ENCODE measurements at places on chromosomes 1 and 21.

DNA sequence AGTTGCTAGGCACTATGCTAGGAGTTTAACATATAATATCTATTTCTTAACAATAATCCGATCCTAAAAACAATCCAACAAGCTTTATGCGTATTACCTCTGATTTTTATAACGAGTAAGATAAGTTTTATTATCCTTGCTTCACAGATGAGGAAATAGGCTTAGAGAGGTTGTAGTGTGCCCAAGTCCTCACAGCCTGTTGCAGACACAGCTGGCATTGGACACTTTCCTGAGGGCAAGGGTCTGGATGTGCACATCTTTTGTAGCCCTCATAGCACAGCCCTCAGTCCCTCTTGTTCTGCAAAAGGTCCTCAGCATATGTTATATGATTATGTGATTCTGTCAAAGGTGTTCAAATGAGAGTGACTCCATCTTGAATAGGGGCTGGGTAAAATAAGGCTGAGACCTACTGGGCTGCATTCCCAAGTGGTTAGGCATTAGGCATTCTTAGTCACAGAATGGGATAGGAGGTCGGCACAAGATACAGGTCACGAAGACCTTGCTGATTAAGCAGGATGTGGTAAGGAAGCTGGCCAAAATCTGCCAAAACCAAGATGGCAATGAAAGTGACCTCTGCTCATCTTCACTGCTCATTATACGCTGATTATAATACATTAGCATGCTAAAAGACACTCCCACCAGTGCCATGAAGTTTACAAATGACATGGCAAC is 75.7 kb upstream of the F3 start:
- no peak for DNase-seq

DNA sequence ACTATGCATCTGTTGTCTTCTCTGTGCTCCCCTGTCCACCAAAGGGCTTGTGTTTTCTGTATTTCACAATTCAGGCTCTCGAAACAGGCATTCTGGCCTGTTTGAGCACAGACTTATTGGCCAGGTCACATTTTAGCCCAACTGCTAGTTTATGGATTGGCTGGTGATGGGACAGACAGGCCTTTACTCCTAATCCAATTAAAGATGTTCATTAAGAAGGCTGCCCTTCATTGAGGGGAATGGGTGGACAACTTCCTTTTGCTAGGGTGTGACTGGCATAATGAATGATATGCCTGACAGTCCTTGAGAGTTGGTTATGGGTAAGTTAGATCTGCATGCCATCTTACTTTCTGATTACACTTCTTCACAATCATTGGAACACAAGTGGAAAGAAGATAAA is 86.4 kb downstream of the LTN1 start:
- no peak for DNase-seq

- DNase-seq, result no peak
These were observed 37.7 kb upstream of the GPR37L1 start for GRCh38 chr1:202084791-202085681.

DNA sequence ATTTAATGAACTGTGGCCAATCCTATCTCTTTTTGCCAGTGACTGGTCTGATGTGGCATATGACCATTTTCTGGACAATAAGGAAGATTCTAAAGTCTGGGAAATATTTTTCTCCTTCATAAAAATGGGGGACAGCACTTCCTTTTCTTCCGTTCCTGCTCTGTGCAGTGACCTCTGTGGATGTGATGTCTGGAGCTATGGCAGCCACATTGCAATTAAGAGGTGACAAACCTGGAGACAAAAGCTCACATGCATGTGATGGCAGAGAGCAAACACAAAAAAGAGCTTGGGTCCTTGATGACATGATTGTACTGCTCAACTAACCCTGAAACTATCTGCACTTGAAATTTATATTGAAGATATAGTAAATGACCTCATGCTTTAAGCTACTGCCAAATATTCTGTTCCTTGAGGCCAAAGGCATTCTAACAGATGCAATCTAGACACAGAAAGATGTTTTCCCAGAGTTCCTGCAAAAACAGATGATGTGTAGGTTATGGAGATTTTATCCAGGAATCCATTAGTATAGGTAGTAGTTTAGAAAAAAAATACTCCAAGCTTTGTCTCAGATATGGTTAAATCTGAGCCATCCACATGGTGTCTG is 2.2 kb upstream of the MAGI3 start:
- no peak for DNase-seq

GRCh38 chr1:221274373-221274772 is 395.1 kb downstream of the HLX start:
- DNase-seq, result no peak

DNA sequence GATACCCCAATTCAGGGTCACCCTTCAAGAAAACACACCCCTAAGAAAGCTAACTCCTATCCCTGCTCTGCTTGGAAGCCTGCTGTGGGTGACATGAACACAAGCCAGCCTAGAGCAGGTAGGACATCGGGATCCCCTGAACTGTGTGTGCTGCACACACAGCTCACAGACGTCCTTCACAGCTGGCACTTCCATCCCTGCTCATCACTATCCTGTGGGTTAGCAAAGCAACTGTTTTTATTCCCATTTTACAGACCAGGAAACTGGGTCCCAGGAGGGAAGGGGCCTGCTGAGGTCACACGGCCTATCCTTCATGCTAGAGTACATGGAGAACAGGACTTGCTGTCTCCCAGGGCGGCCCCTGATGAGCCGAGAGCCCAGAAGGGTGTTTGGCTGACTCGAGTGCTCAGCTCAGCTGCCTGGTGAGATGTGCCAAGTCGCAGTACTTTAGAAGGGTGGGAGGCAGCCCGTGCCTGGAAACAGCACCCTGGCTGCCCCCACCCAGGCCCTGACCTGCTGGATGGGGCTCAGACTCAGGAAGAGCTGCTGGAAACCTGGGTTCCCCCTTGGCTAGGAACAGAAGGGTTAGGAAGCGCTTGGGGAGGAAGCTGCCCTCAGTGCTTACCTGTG is 28.3 kb upstream of the BTG2 start:
- no peak for DNase-seq

GRCh38 chr1:243849421-243850201 is 432 bp downstream of the AKT3 start:
- peak; percentile 72 for DNase-seq

- no peak for DNase-seq
These were observed 9.4 kb upstream of the FMO3 start for GRCh38 chr1:171081314-171081753.
